HEK293T (cell line): ENCODE measurements at places on chromosomes 3 and 15.
A peak's percentile ranks its signal among the peaks of the same experiment; 100 is the strongest.

GRCh38 chr3:101702726-101703125 lies 16.2 kb upstream of the RPL24 start:
- no peak for DNase-seq

DNA sequence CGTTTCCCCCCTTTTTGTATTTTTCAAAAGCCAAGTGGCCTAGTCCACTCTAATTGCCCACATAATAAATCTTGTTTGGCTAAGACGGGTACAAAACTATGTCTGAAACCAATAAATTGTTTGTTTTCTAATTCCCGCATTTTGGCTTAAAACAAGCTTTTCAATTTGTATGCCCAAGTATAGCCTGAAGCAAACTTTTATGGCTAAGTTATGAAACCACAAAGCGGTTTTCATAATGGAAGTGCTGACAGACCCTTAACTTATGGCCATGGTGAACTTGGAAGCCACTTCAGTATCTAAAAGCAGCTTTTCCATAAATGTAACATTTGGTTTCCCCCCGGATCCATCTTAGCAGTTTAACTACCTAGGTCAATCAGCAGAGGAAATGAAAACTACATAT lies 29.9 kb upstream of the POLR2M start:
- no peak for DNase-seq

- DNase-seq = no peak
These were observed 21.3 kb downstream of the EPHB3 start for GRCh38 chr3:184582646-184583577.

DNA sequence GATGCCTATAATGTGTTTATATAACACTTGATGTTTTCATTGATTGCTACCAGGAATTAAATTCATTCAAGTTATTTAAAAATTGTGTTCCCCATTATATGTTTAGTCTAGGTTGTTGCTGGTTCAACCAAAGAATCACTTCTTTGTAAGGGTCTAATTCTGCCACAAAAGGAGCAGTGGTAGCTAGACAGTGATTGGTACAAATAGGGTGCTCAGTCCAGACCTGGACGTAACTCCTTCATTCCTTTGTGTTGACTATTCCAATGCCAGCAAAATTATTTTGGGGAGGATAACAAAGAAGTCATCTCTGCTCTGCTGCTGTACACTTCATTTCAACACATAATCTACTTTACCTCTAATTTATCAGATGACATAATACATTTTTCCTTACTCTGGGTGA lies 1.2 kb downstream of the CHMP2B start:
- DNase-seq = peak; percentile 8

- DNase-seq = no peak
These were observed 39.7 kb downstream of the NPTN start for GRCh38 chr15:73593304-73594074.

DNA sequence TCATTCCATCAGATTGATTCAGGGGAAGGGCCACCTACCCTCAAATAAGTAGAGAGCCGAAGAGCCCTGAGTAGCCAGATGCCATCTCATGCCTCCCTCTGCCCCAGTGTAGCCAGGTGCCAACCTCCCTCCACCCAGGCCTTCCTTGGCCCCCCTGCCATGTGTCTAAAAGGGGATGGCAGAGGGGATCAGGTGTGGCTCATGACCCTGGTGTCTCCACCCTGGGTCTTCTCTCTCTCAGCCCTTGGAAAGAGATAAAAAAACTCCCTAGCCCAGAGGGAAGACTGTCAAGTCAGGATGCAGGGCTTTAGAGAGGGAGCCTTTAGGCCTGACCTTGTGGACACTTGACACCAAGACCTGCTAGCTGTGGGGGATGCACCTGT lies 5.2 kb downstream of the GRM2 start:
- no peak for DNase-seq

- no peak for DNase-seq
These were observed 95.6 kb downstream of the CD200R1L start for GRCh38 chr3:112751061-112751460.

- no peak for DNase-seq
These were observed 66.1 kb upstream of the LIMD1 start for GRCh38 chr3:45528429-45528828.

- no peak for DNase-seq
These were observed 122.7 kb downstream of the CMSS1 start for GRCh38 chr3:99940350-99940749.

GRCh38 chr15:99590913-99591646 lies 25.3 kb downstream of the MEF2A start:
- no peak for DNase-seq

GRCh38 chr15:61623746-61624145 lies 394.6 kb upstream of the RORA start:
- DNase-seq = no peak

GRCh38 chr3:124597979-124598378 lies 132.3 kb upstream of the UMPS start:
- DNase-seq = no peak

DNA sequence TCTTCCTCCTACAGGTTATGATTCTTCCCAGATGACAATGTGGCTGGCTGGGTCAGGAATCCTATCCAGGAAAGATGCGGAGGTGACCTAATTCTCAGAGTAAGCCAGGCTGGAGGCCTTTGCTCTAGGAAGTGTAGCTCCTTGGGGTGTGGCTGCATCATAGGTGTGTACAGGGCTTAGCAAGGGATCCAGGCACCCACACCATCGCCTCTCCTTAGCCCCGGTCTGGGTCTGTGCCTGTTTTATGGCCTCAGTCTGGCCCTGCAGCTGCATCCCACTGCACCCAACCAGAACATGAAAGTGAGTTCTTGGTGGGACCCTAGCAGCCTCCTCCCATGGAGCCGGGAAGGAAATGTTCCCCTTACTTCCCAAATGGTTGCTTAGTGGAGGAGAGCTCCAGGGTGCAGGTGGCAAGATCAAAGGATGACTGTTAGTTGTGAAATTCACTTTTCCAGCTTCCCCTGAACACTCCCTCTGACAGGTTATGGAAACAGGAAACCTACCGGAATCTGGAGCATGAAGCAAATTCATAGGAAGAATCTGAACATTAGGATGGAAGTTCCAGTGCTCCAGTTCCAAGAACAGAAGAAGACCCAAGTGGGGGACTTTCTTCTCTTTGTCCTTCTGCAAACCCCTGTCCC lies 2.7 kb upstream of the AMOTL2 start:
- no peak for DNase-seq

GRCh38 chr3:70501561-70501960 lies 189.1 kb upstream of the MDFIC2 start:
- DNase-seq = no peak

DNA sequence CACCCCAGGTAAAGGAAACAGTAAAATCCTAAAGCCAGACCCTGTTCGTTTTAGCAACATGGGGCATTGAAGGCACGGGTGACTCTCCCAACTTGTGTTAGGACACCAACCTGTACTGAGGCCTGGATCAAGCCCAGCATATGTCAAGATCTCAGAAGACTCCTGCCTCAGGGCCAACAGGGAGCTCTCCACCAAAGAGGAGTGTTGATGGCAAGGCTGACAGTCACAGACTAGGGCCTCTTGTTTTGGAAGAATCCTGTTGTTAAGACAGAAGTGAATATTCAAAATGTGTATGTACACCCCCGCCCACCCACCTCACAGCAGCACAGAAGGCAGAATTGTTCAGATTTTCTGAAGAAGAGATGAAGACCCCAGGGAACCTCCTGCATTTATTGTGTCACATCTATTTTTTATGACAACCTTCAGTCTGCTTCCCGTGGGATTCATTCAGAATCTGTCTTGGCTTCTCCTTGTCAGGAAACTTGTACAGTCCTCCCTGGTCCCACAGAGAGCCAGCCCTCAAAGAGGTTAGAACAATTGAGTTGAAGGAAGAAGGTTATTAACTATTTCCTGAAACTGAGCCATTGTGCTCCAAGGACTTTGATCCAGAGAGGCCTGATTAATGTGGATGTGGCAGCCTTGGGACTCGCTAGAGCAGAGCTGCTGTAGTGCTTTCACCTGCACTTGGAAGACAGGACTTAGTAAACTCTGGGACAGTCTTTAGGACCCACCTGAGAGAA lies 61.7 kb upstream of the PLXNA1 start:
- DNase-seq = no peak

- peak; percentile 8 for DNase-seq
These were observed 3.6 kb downstream of the HGD start for GRCh38 chr3:120678331-120678947.

DNA sequence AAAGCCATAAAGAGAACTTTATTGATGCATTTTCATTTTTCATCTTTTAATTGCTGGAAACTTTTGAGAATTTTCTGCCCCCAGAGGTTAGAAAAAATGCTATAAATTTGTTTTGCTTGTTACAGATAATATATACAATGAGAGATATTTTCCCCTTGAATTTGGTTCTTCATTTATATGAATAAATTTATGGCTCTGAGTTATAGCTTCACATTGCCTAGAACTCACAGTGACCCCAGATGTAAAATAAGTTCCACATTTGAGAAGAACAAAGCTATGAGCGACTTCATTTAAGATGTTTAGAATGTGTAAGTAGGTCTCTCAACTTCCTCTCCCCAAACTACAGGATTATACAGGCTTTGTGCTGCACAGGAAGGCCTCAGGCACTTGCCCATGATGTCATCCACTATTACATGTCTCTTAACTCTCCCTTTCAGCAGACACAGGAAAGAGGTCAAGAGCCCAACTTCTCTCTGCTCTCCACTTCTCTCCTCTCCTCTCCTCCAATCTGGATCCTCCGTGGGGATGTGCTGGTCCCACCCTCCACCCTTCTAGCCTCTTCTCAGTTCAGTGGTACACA lies 92.8 kb downstream of the DUT start:
- DNase-seq = no peak

DNA sequence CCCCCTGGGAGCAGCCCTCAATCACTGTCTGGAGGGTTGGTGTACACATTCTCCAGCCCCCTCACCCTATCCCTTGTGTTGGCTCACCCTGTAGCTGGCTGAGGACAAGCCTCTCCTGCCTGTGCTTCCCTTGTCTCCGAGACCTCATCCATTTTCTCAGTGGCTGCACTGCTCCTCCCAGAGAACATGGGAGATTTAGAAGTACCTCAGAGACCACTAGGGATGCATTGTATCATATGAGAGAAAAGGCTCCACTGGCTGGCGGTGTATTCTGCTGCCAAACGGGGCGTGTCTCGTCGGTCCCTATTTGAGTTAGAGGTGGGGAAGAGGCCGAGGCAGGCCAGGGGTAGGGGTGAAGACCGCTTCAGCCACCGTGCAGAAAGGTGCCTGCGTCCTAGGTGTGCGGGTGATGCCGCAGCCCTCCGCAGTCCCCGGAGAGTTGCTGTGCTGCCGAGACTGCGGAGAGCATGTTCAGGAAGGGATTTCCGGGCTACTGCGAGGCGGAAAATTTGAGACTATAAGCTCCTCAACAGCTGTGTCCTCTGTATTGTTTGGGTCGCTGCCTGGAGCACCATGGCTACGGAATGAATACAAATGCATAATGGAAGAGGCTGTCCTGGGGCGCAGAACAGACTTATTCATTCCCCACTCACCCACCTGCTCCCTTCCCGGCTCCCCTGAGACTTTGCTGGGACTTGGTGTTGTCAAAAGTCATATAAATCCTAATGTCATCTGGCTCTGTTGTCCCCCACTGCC lies 43.8 kb downstream of the SPSB4 start:
- DNase-seq = no peak

- no peak for DNase-seq
These were observed 29.8 kb upstream of the FAM98B start for GRCh38 chr15:38424101-38424552.

GRCh38 chr15:62989366-62990055 lies 53.0 kb upstream of the TPM1 start:
- no peak for DNase-seq

GRCh38 chr15:90560229-90560776 lies 30.6 kb downstream of the CRTC3 start:
- no peak for DNase-seq

DNA sequence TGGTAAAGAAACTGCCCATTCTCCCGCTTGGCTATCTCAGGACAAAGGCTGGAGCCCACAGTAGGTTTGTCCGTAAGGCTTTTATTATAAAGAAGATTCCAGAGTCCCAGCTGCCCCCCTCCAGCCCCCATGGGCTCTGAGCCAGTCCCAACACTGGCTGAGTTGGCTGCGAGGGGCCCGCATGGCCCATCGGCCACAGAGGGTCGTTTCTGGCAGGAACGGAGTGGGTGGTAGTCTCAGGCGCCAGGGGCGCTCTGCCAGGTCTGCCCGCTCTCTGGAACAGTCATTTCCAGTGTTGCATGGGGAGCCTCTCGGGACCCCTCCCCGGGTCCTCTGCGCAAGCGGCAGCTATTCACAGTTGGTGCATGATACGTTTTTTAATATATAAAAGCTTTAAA lies 12.2 kb downstream of the H1-8 start:
- no peak for DNase-seq

DNA sequence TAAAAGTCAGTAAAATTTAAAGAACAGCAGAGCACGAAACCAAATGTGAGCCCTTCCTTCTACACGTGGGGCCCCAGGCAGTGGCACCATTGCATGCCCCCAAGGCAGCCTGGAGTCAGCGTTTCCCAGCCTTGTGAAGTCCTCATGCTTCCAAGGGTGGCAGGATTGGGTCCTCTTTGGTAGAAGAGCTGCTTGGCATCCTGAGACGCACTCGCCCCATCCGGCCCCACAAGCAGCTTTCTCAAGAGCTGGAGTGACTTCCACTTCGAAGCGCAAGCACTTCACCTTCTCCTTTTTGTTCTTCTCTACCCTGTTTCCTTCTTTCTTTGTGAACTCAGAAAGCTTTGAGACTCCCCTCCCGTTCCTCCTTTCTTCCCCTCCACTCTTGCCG lies 34.7 kb downstream of the ZNF710 start:
- DNase-seq = no peak

DNA sequence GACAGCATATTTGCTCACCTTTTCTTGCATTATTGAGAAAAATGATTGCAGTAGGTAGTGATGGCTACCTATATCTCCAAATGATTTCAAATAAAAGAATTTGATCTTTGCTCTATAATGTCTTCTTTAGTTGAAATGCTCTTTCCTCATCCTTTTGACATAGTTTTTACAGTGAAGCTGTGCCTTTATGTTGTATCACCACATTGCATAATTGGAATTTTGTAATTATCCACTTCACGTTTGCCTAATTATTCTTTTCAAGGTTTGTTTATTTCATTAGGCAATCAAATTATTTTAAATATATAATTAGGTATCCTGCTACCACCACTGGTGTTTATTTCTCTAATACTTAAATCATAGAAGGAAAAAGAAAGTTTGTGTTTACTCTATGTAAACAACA lies 21.3 kb upstream of the P2RY13 start:
- DNase-seq = no peak

DNA sequence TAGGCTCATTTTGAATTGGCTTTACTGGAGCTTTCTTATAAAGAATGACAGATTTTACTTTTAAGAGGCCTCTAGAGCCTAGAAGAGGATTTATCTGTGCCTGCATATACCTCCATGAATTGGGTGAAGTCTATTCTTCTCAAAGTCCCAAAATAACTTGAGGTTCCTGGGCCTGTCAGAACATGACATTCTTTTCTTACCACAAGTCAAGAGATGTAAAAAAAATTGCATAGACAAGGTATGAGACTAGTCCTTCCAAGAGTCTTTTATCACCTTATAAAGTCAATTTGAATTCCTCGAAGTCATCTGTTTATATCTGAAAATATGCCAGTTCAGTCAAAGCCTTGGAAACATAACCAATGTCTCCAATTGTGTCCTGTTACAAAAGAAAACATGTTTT lies 17.2 kb upstream of the CD200 start:
- no peak for DNase-seq

- no peak for DNase-seq
These were observed 974.5 kb downstream of the CADM2 start for GRCh38 chr3:85933326-85933725.

GRCh38 chr15:34969340-34970097 lies at the start of gene AQR:
AQR (minus strand) TSS chr15:34969742; CDS start chr15:34969613, 129 bp downstream.
- DNase-seq = peak; percentile 78
